CD4-positive, alpha-beta T cell treated with Interleukin-12 subunit alpha and Interleukin-12 subunit beta, for 1 hour (primary cell): ENCODE measurements at places on chromosomes 11 and 22.
A peak's percentile ranks its signal among the peaks of the same experiment; 100 is the strongest.

- DNase-seq, result no peak
Observed at GRCh38 chr11:131675121-131675888, 304.9 kb downstream of the NTM start.

GRCh38 chr11:59053387-59053786 lies 32.7 kb upstream of the GLYATL1B start:
- peak; percentile 78 for DNase-seq

- DNase-seq, result no peak
Observed at GRCh38 chr11:127997594-127997993, 589.8 kb downstream of the ETS1 start.

GRCh38 chr22:45199723-45200122 lies 36.0 kb downstream of the NUP50 start:
- no peak for DNase-seq

- DNase-seq, result peak; percentile 47
Observed at GRCh38 chr22:43376765-43377547, 33.8 kb upstream of the SCUBE1 start.

DNA sequence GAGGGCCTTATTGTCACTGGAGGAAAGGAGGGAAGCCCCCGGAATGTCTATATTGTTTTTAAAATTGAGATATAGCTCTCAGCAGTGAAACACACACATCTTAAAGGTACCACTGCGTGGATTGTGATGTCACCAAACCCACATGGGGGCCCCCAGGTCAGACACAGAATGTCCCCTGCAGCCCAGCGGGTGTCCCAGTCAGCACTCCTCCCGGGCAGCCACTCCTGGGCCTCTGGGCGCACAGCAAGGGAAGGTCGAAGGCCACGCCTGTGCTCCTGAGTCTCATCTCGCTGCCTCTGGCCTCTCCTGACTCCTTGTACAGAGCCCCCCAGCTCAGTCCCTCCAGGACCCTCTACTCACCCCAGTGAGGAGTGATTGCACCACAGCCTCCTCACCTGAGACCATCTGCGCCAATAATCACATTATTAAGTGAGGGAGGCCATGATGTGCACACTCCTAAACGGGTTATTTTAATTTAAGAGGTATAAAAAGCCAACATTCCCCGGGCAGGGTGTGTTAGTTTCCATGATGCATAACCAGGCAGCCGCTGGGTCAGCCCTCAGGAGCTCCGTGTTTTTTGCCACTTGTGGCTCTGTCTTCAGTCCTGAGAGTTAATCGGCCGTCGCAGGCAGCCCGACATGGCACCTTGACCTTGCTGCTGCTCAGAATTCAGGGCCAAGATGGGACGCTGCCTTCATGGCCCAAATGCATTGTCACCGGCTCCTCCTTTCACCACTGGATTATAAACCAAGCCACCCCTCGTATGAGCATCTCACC lies 1089.3 kb downstream of the BRD1 start:
- DNase-seq, result no peak

- DNase-seq, result no peak
Observed at GRCh38 chr11:109783840-109784239, 309.4 kb upstream of the ZC3H12C start.

DNA sequence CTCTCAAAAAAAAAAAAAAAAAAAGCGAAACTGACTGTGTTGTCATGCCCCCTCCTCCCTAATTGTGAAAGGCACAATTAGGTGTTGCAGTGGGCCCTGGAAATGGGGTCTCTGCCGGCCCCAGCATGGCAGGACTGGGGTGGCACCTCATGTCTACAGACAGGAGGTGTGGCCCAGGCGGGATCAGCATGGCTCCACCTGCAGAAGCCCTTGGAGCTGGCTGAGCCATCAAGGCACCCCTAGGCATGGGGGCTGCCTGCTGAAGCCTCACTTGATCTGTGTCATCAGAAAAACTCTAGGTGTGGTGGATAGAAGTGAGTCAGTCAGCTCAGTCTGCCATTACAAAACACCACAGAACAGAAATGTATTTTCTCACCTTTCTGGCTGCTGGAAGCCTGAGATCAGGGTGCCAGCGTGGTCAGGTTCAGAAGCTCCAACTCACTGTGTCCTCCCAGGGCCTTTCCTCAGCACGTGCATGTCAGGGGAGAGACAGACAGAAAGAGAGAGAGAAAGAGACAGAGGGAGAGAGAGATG lies 10.1 kb upstream of the B4GALNT4 start:
- peak; percentile 44 for DNase-seq

DNA sequence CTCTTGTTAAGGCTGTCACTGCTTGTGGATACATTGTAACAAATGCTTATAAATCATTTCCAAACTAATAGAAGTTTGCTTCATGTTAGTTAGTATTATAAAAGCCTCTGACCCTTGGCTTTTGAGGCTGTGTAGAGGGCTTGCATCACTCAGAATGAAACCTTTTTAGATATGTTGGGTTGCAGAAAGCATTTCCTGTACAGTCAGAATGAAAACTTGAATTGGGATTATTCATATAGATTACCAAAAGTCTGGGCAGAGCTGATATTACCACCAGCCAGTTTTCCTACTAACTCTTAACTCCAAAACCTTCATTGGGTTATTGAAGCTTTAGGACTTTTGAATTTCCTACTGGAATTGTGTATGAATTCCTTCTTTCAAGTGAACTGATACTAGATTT lies 12.0 kb downstream of the KMT2A start:
- no peak for DNase-seq

DNA sequence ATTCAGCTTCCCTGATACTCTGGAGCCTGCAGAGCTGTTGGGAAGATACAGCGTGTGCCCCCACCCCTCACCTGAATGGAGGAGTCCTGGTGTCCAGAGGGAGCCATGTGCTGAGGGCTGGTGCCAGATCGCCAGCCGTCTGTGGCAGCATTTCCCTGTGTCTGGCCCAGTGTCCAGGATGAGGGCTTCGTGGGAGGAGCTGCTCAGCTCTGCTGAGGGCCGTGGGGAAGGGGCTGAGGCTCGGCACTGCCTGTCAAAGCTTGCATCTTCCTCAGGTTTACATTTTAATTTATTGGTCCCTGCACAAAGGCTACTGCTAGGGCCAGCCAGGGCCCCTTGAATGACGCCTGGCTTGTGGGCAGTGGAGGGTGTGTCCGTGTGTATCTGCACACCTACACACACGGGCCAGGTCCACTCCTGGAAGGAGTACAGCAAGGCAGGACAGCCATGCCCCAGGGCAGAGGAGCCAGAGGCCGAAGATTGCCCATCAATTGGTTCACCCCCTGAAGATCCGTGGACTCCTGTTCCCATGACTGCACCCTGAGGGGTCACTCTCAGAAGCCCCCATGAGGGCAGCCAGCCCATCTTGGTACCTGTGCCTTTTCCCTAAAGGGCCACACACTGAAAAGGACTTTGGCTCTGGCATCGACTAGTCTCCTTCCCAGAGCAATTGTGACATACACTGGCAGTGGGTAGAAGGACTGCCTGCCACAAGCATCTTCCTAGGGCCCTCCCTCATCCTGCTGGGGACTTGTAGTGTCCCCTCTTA lies 107.7 kb upstream of the PARVA start:
- DNase-seq, result no peak

GRCh38 chr11:30478923-30479322 lies 107.2 kb downstream of the MPPED2 start:
- DNase-seq, result no peak

GRCh38 chr22:40452730-40453487 lies 82.5 kb downstream of the SGSM3 start:
- no peak for DNase-seq

DNA sequence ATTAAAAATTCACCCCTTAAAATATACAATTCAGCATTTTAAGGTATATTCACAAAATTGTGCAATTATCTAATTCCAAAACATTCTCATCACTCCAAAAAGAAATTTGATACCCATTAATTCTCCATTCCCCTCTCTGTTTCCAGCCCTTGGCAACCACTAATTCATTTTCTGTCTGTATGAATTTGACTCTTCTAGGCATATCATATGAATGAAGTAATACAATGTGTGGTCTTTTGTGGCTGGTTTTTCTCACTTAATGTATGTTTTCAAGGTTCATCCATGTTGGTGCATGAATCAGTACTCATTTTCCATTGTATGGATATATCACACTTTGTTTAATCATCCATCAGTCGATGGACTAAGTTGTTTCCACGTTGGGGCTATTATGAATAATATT lies 29.0 kb upstream of the ACCSL start:
- no peak for DNase-seq

GRCh38 chr11:123235117-123235655 lies 40.1 kb upstream of the CLMP start:
- DNase-seq, result peak; percentile 42

- DNase-seq, result peak; percentile 83
Observed at GRCh38 chr11:69296890-69297786, 3.2 kb downstream of the MYEOV start.

DNA sequence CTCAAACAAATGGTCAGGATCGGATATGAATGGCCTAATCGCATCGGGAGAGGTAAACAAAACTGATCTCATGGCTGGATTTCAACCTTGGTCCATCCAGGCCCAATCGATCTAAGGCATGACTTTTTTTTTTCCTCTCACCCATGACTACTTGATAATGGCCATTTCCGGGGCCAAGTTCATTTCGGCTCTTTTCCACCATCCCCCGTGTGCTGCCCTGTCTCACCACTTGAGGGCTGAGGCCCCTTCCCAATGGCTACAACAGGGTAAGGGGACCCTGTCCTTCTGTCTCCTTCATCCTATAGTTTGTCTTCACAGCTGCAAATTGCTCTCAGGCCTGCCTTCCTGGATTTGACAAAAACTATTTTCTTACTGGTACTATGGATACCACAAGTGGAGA lies 26.7 kb downstream of the GRAP2 start:
- DNase-seq, result no peak

- DNase-seq, result no peak
Observed at GRCh38 chr22:37112084-37112728, 2.7 kb upstream of the TMPRSS6 start.

GRCh38 chr22:45441138-45441537 lies 27.6 kb downstream of the RIBC2 start:
- peak; percentile 30 for DNase-seq

DNA sequence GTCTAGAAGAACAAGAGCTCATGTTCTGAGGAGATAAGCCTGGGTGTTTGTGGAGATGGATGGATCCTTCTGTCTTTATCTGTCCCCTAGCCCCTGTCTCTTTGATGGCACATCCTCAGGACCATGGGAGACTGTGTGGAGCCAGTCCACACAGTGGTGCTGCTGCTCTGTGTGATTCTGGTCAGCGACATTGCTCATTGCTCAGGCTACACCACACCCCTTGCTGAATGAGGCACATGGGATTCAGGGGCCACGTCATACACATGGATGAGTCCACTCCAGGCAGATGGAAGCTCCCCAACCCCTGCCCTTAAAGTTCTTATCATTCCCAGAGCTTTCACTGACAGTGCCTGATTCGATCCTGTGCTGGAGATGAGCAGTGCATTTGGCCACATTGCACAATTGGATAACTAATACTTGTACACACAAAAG lies 222.2 kb downstream of the NAV2 start:
- DNase-seq, result no peak

GRCh38 chr11:12812849-12813248 lies 138.6 kb downstream of the TEAD1 start:
- DNase-seq, result no peak

DNA sequence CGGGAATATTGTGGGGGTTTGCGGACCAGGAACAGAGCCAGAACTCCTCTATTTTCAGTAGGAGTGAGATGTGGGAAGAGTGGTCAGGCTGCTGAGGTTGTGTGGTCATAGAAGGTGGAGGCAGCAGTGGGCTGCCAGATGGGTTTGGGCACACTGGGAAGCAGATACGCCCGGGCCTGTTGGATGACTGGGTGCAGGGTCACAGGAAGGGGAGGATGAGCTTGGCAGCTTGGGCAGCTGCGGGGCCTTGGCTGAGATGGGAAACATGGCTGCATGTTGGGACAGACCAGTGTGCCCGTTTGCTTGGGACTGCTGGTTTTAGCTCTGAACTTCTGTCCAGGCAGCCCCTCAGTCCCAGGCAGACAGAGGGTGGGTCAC lies 11.4 kb downstream of the SHANK3 start:
- no peak for DNase-seq

DNA sequence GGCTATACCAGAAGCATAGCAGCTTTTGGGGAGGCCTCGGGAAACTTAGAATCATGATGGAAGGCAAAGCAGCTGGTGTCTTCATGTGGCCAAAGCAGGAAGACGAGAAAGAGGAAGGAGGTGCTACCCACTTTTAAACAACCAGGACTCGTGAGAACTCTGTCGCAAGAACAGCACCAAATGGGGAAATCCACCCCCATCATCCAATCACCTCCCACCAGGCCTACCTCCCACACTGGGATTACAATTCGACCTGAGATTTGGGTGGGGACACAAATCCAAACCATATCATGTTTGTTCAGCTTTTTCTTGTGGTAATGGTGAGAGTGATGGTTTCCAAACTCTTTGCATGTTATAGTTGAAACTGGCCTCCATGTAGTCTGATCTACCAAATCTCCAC lies 32.5 kb upstream of the OR10D3 start:
- no peak for DNase-seq

DNA sequence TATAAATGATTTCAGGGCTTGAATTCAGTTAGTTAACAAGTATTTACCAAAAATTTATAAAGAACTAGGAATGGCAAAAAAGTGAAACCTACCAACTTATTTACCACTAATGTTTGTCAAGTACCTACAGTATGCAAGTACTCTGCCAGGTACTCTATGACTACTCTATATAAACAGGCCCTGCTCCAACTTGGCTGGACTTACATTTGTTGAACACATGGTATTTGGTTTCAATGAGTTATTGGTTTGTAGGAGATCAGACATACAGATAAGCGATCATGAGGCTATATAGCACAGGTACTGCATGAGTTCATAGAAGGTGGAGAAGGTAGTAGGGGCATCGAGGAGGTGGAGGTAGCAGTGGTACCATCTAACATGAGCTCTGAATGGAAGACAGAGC lies 159.9 kb upstream of the PDGFD start:
- no peak for DNase-seq

DNA sequence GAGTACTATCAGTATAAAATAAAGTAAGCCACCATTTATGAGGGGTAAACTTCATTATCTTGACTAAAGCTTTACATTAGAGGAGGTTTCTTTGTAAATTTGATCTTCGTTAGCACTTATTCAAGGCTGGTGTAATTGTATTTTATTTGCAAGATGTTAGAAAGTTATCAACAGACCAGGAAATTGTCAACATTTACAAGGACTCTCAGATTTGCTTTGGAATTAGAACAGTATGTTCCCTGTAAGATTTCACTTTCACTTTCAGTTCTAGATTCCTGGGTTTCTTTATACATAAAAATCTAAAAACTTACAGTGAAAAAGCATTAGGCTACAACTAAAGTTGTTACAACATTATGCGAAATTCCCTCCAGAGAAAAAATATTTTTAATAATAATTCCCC lies 4.6 kb upstream of the BIRC3 start:
- no peak for DNase-seq

GRCh38 chr11:115931548-115932083 lies 427.4 kb upstream of the CADM1 start:
- no peak for DNase-seq
